Activated naive CD4-positive, alpha-beta T cell treated with anti-CD3 and anti-CD28 coated beads, Interleukin-2, amount 50 U/mL, for 72 hours (primary cell): ENCODE measurements at places on chromosomes 2 and 18.
A peak's percentile ranks its signal among the peaks of the same experiment; 100 is the strongest.

- peak; percentile 36 for DNase-seq
Observed at GRCh38 chr2:100818606-100819369, 1.2 kb upstream of the NPAS2 start.

DNA sequence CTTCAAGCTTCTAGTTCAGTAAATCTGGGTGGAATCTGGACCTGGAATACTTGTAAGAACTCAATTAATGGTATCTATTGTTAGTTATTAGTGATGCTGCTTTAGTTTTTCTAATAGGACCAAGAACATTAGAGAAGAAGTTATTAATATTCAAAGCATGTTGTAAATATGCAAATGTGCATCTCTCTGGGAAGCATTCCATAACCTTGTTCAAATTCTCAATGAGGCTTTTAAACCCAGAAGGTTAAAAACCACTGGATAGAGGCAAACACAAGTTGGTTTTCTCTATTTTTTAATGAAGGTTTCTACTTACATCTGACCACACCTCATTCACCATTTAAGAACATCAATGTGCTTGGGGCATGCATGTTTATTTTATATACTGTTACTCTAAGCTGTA lies 16.1 kb upstream of the ACVR1C start:
- no peak for DNase-seq

- no peak for DNase-seq
Observed at GRCh38 chr18:9790261-9790660, 82.2 kb downstream of the RAB31 start.

GRCh38 chr2:221529943-221530652 lies 42.0 kb downstream of the EPHA4 start:
- DNase-seq: no peak

GRCh38 chr18:73683409-73684238 lies 464.0 kb downstream of the FBXO15 start:
- DNase-seq: no peak

DNA sequence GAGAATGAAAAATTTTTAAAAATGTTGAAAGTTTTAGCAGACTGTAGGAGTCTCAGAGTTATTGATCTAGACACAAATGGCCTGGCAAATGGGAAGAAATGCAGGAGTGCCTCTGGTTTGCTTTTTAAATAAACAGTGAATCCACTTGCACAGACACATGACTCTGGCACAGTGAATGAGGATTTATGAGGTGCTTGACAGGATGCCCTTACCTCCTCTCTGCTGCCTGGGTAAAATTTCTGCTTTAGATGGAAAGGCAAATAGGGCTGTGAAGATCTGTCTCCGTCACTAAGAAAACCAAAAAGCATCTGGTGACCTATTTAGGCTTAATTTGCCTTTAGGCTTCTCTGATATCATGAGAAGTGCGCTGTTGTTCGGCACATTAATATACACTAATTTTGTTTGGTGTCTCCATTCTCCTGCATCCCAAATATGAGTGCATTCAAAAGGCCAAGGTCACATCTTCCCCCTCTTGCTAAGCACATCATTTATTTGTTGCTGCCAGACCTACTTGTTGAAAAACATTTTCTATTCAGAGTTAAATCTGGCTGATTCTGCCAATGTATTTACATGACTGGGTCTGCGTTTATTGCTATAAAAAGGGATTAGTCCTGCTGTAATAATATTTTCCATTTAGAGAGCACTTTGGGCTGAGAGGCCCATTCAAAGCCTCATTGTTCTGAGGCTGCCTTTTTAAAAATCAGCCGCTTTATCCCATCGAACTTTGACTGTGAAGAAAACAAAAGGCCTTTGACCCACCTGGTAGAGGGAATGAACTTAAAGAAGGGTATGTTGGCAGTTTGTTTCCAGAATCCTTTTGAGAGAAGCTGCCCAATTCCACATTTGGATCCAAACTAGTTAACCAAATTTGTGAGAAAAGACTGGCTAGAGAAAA lies 94.9 kb downstream of the RNF152 start:
- no peak for DNase-seq

GRCh38 chr18:3620146-3621119 lies 170.5 kb downstream of the TGIF1 start:
- DNase-seq: no peak

DNA sequence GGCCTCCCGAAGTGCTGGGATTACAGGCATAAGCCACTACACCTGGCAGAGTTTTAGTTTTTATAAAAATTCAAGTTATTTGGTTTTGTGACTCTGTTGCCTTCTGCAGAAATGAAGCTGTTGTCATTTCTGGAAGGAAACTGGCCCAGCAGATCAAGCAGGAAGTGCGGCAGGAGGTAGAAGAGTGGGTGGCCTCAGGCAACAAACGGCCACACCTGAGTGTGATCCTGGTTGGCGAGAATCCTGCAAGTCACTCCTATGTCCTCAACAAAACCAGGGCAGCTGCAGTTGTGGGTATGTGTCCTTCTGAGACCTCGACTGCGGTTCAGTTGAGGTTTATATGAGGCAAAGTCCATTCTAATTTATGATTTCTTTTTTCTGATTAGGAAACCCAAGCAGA lies 7.2 kb downstream of the MTHFD2 start:
- peak; percentile 33 for DNase-seq

- no peak for DNase-seq
Observed at GRCh38 chr2:46232860-46233259, 64.3 kb upstream of the EPAS1 start.

DNA sequence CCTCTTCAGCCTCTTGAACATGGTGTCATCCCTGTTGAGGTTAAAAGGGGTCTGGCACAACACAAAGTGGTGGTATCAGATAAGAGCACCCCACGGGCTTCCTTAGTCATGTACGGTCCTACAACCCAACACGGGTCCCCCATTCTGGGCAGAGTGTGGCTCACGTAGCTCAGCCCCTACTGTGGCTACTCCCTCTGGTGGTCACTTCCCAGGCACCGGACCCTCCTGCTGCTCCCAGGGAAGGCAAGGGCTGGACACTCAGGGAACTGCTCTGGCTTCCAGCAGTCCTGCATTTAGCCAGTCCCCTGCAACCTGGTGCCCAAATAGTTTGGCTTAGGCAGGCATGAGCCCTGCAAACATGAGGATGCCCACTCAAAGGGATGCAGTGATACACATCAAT lies 58.6 kb downstream of the GALNT14 start:
- no peak for DNase-seq

GRCh38 chr18:37869051-37869450 lies 303.5 kb upstream of the CELF4 start:
- DNase-seq: no peak
